ENCODE measurements at places on chromosomes 12 and 14.

DNA sequence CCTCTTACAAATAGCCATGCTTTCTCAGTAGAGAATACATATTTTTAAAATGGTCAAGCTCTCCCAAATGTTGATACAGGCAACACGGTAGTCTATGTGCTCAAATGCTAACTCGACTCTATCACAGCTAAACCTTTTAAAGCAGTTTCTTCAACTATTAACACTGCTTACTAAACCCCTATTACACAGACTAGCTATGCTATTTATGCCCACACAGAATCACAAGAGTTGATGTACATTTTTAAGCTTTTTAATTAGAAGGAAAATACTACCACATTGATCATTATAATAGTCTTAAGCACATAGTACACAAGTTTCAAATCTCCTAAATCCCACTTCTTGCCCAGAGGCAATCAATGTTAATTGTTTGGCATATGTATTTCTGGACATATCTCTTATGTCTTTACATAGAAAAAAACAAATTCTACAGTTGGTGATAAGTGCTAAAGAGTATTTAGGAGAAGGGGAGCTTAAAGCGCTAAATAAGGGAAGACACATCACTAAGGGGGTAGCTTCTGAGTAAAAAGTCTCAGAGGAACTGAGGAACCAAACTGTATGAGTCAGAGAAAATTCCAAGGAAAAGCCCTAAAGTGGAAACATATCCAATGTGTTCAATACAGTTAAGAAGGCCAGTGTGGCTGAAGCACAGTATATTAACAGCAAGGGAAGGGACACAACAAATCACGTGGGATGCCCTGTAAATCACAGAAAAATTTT is 13.7 kb downstream of the HNRNPC start:
- DNase-seq, result no peak

DNA sequence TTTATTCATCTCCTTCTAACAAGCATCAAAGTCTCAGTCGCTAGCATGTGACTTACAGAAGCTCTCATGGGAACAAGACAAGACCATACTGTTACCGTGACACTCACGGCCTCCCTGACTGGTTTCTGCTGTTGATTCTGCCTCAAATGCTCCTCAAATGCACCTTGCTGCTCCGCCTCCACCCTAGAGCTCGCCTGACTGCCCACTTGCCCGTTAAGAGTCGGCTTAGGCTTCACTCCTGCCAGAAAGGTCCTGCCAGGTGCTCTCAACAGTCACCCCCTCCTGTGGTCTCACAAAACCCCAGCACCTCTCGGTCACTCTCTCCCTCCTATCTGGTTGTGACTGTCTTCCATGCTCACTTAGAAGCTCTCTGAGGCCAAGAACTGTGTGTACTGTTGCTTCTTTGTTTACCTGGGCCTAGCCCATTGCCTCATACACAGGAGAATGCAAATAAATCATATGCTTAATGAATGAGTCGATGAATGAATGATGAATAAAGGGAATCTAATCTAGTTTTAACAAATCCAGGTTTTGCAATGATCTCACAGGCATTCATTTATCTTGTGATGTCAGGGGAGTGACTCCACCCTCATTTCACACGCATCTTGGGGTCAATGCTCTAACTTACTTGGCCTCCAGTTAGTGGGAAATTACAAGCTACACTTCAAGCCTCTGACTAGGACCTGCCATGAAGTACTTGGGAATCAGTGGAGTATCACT is 41.3 kb downstream of the SSH1 start:
- DNase-seq, result no peak

DNA sequence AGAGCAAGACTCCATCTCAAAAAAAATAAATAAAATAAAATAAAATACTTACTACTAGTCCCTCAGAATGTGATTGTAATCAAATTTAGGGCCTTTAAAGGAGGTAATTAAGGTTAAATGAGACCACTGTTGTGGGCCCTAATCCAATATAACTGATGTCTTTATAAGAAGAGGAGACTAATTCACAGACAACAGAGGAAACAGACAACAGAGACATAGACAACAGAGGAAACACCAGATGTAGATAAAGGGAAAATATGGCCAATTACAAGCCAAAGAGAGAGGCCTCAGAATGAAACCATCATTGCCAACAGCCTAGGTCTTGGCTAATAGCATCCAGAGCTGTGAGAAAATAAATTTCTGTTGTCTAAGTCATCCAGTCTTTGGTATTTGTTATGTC is 669.0 kb upstream of the FOXG1 start:
- no peak for DNase-seq

DNA sequence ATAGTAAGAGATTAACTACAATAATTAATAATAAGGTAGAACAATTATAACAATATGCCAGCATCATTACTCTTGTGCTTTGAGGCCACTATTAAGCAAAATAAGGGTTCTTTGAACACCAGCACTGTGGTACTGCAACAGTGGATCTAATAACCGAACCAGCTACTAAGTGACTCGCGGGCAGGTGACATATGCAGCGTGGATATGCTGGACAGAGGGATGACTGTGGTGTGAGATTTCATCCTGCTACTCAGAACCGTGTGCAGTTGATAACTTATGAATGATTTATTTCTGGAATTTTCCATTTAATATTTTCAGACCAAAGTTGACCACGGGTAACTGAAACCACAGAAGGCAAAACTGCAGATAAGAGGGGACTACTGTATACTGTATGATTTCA is 34.4 kb downstream of the BMAL2 start:
- no peak for DNase-seq

GRCh38 chr14:22883173-22883976 is at the start of gene REM2:
REM2 (plus strand) TSS chr14:22883222; CDS start chr14:22883288, 66 bp downstream.
- no peak for DNase-seq

- no peak for DNase-seq
Observed at GRCh38 chr12:112234303-112234702, 108.9 kb downstream of the TRAFD1 start.

DNA sequence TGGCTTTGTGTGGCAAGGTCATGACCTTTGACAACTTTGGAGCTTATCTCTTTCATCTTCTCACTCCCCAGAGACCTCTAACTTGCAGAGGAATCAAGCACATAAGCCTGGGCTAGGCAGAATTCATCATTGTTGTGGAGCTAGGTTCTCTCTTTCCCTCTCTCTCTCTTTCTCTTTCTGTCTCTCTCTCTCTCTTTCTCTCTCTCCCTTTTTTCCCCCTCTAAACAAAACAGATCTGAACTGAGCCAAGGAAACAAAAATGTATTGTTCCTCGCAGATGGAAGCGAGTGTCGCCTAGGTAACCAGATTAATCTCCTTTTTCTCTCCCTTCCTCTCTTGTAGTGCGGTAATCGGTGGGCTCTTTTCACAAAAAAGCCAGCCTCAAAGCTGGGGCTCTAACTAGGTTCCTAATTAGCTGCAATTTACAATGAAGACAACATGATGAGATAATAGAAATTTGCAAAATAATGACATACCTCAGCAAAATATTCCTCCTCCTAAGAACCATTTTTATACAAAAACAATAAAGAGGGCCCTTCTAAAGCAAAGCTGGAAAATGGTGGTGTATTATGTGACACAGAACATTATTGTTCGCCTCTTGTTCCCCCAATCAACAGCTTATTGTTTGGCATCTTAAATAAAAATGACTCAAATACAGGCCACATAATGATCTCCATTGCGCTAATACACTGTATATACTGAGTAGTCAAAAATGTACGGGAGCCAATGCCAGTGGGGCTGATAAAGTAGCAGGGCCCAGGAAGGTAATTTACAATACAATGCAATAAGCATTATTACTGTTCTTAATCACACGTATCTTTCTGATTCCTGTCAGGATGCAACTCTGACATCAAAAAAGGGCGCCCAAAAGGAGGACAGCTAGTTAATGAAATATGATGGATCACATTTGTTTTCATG is 65.7 kb upstream of the SOX5 start:
- no peak for DNase-seq

- no peak for DNase-seq
Observed at GRCh38 chr12:89243771-89244170, 108.5 kb downstream of the DUSP6 start.

GRCh38 chr14:97432586-97432985 is 635.4 kb downstream of the VRK1 start:
- DNase-seq, result no peak

DNA sequence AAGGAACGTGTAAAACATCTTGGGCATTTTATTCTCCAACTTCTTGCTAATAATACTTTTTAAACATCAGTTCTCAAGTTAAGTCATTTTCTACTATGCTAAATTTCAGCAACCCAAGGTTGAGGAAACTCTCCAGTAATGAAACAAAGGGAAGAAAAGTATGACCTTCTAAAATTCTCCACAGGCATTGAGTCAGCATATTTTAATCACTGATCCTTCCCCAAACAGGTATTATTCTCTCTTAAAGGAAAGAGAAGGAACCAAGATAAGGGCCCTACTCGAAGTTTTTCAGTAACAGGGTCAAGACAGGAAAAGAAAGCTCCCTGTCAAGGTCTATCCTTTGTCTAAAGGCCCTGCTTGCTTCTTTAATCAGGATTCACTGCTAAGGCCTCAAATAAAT is 3.0 kb downstream of the KICS2 start:
- no peak for DNase-seq

- DNase-seq, result no peak
Observed at GRCh38 chr14:75273272-75274049, 5.2 kb upstream of the FOS start.

- no peak for DNase-seq
Observed at GRCh38 chr12:22541496-22542155, 2.7 kb downstream of the C2CD5 start.

GRCh38 chr12:115491511-115492250 is 785.8 kb downstream of the MED13L start:
- no peak for DNase-seq

DNA sequence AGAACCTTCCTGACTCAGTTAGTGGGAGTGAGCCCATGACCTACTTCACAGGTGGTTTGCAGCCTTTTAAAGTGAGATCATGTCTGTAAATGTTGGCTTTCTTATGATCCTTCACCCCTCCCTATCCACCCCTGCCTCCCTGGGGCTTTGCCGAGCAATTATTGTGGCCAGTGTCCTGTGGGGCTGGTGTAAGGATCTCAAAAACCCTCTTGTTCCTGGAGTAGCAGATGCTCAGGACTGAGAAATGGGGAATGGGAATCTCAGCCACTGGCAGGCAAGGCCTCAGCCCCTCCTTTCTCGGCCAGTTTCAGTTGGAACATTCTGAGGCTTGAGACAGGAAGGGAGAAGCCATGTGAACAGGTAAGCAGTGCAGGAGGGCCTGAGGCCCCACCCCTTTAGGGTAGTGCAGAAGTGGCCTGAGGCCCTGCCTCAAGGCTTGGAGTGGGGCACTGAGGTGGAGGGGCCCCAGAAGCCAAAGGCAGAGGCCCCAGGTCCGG is 53.8 kb downstream of the PLEKHG3 start:
- no peak for DNase-seq

DNA sequence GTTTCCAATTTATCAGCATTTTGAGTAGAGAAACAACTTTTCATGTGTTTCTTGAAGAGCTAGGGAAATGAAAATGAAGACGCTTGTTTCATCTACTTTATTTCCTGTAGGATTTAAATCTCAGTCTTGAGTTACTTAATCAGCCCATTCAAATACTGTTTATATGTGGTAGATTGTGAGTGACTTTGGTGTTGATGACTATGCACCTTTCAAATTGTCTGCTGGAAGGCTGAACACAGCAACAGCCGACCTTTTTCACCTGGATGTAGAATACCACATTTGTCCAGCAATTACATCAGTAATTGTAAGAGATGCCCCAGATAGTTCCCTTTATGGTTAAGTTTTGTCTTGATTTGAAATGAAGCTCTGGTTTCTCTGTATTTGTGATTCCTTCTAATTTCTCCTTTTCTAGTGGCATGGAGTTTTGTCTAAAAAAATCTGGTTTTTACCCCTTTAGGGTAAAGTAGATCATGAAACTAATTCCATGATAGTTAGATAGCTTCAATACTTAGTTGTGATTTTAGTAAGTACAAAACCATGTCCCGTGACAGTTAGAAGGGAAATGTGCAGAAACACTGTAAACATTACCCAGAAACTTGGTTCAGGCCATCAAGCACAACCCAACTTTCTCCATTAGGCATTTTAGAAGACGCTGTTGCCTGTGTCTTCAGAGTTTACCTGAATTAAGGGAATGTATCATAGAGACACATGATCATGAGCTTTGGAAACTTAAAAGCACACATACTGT is 165.0 kb downstream of the SRGAP1 start:
- DNase-seq, result no peak

GRCh38 chr14:78153064-78153341 is 17.2 kb upstream of the NRXN3 start:
- no peak for DNase-seq

- no peak for DNase-seq
Observed at GRCh38 chr14:95493503-95493902, 22.9 kb downstream of the SYNE3 start.

- DNase-seq, result no peak
Observed at GRCh38 chr12:113862590-113863454, 103.3 kb downstream of the RBM19 start.

GRCh38 chr12:93892423-93893268 is 215.5 kb downstream of the CRADD start:
- no peak for DNase-seq

DNA sequence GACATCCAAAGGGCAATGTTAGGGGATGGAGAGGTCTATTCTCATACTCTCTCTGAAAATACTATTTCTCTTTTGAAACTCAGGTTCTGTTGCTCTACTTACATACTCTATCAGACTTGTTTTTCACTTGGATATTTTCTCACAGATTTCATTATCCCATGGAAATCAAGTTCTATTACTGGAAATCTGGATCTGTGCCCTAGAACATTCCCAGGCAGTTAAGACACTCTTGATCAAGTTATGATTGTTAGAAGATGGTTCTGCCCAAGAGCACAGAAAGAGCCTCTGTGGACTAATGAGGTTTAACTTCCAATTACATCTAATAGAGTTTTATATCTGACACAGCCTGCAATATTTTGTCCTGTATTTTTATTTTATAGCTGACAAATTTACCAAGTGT is 591.0 kb upstream of the ATP2B1 start:
- DNase-seq, result no peak
